Right kidney (tissue), 9 donors: ENCODE measurements at places on chromosomes 1 and 21.

DNA sequence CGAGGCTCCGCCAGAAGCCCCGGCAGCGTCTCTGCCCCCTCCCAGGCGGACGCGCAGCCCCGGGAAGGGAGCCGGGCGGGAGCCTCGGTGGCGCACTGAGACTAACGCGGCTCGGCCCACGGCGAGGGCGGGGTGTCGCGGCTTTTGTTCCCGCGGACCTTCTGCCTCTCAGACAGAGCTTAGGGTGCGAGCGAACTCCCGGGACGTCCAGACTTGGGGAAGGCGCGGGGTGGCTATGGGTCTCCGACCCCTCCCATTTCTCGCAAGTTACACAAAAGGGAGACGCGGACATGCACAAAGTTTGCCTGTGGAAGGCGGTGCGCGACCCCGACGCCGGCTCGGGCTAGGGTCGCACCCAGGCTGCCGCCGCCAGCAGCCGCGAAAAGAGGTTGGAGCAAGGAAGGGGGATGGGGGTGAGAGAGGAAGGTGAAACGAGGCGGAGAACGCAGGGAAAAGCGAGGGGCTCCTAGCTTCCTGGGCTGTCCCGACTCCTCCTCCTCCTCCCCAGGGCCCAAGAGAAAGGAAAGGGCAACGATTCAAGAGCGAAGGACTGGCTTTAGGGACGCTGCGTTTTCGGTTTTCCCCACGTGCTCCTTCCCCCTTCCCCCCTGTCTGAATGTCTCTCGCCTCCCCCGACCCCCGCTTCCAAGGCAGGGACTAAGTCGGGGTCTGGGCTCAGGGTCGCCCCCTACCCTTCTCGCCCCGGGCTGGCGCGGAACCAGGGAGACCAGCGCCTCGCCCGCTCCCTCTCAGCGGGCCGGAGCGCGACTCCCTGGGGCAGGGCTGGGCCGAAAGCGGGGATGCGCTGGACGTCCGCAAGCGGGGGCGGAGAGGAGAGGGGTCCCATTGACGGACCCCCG, 729 bp downstream of the APP start:
- peak; percentile 94 for DNase-seq

- no peak for DNase-seq
Observed at GRCh38 chr1:173871500-173871899, 3.3 kb downstream of the ZBTB37 start.

- DNase-seq, result no peak
Observed at GRCh38 chr1:66575739-66576138, 41.8 kb downstream of the SGIP1 start.

DNA sequence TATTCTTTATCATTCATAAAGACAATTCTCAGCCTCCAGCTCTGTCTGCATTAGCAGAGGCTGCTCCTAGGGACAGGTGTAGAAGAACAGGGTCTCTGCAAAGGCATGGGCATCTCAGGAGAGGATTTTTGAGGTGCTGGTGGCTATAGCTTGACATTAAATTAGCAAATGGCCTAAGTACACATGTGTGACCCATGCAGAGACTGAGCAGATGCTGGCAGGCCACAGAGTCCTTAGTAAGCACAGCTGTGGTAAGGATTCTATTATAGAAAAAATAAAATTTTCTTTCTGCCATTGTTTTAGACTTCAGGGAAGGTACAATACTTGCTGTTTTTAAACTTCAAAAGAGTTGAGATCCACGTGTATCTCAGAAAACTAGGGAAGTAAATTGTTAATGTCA, 177.5 kb upstream of the DUSP10 start:
- no peak for DNase-seq

GRCh38 chr1:109653306-109653705, 2.6 kb upstream of the GSTM4 start:
- no peak for DNase-seq

DNA sequence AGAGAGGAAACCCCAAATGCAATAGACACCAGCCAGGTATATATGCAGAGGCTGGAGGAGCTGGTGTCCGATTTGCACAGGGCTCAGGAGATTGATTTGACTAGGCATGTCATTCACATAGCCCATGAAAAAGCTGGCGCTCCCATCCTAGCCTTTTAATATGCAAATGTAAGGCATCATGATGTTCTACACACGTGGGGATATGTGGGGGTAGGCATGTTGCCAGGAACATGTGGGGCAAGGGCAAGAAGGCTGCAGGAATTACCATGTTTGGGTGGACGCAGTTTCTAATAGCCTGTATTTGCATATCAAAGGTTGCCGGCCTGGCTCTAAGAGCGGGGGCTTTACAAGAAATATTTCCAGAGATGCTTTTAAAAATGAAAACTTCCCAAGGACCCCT, 11.7 kb upstream of the SH3GLB1 start:
- DNase-seq, result no peak

- no peak for DNase-seq
Observed at GRCh38 chr1:52096216-52096615, 40.1 kb downstream of the BTF3L4 start.

- DNase-seq, result no peak
Observed at GRCh38 chr1:151292207-151293030, 10.3 kb downstream of the ZNF687 start.

DNA sequence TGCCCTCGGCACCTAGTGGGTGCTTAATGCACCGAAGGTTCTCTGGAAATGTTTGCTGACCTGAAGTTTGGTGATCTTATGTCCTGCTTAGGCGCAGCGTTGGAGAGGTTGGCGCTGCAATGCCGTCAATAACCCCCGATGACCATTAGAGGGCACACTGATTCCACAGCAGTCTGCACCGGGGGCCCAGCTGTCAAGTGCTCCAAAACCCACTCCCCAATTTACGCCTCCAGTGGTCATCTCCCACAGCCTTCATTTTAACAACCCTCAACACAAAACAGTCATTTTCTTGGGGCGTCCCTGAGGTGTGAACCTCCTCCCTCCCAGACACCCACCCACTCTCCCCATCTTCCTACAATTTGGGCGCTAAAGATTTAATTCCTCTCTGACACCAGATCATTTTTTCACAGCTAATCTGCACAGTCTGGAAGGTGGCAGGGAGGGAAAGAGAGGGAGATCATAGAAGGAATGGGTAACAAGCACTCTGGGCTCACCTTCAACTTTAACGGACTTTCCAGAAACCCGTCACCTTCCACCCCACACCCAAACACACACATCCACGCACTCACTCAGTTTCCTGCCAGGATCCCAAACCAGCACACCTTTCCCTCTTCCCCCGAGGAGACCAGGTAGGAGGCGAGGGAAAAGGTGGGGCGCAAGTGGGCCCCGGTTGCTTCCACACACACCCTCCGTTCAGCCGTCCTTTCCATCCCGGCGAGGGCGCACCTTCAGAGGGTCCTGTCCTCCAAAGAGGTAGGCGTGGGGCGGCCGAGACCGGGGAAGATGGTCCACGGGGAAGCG, 570 bp upstream of the NPR1 start:
- peak; percentile 63 for DNase-seq

DNA sequence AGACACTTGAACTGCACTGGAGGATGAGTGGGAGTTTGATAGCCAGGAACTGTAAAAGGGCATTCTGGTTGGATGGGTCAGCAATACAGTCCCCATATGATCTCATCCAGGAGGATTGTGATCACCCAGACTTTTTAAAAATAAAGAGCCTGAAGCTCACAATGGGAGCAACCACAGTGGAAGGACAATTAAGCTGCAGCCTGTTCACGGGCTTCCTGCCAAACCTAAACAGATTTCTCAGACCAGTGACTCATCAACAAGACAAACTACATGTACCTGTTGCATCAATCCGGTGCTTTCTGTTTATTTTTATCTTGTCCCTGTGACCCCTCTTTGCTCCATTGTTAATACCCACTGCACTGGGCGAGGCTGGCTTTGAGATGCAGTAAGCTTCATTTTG, 52.3 kb downstream of the PAPPA2 start:
- DNase-seq, result no peak

GRCh38 chr1:190940951-190941350, 463.3 kb upstream of the BRINP3 start:
- no peak for DNase-seq

- peak; percentile 34 for DNase-seq
Observed at GRCh38 chr1:39178541-39179431, 25.7 kb upstream of the MACF1 start.

DNA sequence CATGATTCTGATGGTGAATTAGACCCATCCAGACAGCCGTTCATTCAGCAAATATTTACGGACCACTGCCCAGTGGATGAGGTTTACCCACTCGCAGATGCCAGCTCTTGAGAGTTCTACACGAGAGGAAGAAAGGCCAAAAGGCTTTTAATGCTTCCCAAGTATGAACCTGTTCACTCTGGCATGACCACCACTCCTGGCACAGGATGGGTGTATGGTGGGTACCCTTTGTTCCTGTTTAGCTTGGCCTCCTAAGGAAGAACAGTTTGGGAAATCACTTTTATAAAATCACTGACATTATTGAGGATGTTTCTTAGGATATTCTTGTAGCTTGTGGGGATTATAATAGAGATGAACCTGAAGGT, 67.2 kb downstream of the HMGB4 start:
- no peak for DNase-seq

- DNase-seq, result no peak
Observed at GRCh38 chr1:174825127-174825526, 174.6 kb upstream of the CACYBP start.

DNA sequence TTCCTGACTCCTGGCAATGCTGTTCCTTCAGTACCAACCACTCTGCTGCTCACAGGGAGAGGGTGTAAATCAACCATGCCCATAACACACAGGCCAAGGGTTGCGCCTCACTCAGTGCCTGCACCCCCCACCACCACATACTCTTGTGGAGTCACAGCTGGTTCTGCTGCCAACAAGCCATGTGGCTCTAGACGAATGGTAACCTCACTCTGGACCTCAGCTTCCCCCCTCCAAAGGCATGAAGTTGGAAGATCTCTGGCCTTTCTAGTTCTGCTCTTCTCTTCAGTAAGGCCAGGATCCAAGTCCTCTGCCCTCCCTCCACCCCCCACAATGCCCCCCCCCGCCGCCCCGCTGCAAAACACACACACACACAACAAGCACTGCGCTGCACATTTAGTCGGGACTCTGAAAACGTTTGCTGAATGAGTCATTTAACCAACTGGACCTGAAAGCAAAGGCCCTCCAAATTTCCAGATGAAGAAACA, 1.7 kb upstream of the GLIS1 start:
- DNase-seq, result no peak

DNA sequence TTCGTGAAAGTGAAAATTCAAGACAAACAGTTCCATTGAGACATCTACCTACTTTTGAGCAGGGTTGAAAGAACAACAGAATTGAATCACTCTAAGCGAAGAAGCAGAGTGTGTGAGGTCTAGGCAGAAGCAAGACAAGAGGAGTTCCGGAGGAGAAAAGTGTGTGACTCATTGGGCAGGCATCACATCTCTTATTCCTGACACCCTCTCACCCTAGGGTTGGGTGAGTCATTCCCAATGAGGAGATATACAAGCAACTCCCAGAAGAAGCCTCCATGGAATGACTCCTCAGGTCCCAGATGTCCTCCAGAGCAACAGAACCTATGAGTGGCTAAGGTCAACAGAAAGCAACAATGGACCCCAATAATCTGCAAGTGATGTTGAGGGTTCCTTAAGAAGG, 138.1 kb downstream of the TPR start:
- no peak for DNase-seq

GRCh38 chr1:238089615-238090014, 198.9 kb upstream of the ZP4 start:
- no peak for DNase-seq

GRCh38 chr1:240524356-240525069, 87.4 kb downstream of the GREM2 start:
- no peak for DNase-seq
